ENCODE measurements at places on chromosomes 7 and 10.

- no peak for DNase-seq
Measured at GRCh38 chr7:42960762-42961161, 28.6 kb downstream of the MRPL32 start.

GRCh38 chr7:12685550-12685949, 1.9 kb upstream of the ARL4A start:
- no peak for DNase-seq

DNA sequence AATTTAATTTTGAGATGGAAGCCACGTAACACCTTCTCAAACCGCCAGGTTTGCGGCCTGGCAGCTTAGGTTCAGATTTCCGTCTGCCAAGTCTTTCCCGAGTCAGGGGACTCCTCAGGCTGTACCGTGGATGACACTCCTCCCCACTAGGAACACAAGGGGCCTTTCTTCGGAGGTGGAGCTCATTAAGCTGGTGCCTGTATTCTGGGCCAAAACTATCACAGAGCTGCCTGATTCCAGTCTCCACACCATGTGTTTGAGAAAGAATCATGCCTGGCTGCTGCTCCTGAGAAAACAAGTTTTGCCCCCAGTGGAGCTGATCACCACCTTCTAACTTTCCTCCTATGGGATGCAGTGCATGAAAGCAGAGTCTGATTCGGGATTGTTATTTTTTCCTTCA, 44.8 kb downstream of the TMEM209 start:
- no peak for DNase-seq

GRCh38 chr7:121084256-121084655, 95.7 kb downstream of the CPED1 start:
- no peak for DNase-seq

GRCh38 chr7:34145603-34146002, 240.3 kb downstream of the BMPER start:
- no peak for DNase-seq

DNA sequence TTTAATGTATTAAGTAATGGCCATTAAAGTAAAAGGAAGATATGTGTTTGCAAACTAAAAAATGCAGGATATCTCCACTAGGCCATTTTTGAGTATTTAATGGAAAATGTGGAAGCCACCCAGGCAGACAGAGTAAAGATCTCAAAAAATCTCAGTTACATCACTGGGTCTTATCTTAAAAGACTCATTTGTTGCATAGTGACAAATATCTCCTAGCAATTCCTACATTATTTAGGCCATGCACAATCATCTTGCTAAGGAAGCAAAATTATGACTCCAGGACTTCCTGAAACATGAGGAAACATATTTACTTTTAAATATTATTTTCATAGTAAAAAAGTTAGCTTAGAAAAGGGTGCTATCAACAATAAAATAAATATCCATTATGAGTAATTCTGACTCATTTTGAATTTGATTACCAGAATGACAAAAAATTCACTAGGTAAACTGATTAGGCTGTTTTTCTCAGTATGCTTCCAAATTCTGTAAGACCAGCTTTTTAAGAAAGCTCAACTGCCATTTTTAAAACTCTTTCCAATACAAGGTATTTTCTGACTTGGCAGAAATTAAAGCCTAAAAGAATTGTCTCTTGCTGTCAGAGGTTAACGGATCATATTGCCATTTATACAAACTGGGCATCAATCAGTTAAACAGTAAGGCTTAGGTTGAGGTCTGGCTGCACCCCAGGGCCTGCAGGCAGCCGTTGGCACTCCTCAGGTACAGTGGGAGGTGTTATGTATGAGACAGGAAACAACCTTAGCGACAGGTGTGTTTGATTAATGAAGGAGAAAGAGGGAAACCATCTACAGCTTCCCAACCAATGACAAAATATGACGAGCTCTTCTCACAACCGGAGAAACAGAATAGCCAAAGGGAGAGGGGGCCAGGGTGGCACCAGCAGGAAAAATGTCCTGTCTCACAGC, 31.8 kb downstream of the PCLO start:
- no peak for DNase-seq

- DNase-seq = peak; percentile 91
Measured at GRCh38 chr7:156889089-156889488, 3.9 kb downstream of the LMBR1 start.

DNA sequence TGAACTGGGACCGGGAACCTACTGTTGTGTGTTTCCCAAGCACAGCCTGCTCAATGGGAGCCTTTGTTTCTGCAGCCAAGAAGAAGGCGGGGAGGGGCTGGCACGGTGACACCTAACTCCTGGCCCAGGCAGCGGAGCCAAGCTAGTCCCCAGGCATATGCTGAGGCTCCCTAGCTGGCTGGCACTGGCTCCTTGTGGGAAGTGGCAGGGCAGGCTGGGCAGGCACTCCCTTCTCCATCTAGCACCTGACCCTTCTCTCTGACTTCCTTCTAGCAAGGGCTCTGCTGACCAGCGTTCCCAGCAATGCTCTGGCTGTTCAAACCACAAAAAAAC, 325.0 kb downstream of the PLXNA4 start:
- peak; percentile 64 for DNase-seq

DNA sequence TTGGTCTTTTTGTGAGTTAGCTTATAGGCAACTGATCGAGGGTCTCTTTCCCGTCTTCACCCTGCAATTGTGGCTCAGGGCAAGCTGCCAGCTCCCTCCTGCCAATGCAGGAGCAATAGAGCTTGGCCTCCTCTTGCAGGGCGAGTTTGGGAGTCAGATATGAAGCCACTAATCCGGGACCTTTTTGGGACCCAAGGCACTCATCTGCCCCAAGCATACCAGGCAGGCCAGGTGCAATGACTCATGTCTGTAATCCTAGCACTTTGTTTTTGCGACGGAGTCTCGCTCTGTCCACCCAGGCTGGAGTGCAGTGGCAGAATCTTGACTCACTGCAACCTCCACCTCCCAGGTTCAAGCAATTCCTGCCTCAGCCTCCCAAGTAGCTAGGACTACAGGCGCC, 21.1 kb downstream of the LIMK1 start:
- no peak for DNase-seq

DNA sequence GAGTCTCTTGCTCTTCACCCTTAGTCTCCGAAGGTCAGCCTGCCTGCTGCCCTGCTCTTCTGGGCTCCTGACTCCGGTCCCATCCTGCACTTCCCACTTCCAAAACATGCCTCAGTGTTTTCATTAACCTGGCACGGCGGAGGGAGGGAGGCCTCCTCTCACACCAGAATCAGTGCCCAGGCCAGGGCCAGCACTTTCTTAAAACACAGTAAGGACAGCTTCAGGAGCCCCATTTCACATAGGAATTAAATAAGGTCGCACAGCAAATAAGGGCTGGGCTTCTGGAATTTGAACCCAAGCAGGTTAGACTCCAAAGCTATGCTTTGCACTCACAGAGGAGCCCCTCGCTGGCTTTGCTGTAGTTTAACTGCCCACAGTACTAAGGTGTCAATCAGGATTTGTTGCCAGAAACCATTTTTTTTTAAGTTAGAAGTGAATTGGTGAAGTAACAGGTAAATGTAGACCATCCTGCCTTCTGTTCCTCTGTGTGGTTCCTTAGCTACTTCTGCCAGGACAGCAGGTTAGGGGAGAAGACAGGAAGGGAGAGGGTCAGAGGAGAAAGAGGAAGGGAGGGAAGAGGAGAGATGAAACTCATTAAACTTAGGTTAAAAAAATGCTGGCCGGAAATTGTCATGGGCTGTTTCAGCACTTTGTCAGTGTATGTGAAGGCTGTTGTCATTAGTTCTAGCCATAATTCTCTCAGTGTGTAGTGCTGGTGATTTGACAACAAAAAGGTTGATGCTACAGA, 1.1 kb downstream of the RASSF4 start:
- DNase-seq = no peak

GRCh38 chr7:140607441-140607989, 33.1 kb downstream of the DENND2A start:
- DNase-seq = no peak

DNA sequence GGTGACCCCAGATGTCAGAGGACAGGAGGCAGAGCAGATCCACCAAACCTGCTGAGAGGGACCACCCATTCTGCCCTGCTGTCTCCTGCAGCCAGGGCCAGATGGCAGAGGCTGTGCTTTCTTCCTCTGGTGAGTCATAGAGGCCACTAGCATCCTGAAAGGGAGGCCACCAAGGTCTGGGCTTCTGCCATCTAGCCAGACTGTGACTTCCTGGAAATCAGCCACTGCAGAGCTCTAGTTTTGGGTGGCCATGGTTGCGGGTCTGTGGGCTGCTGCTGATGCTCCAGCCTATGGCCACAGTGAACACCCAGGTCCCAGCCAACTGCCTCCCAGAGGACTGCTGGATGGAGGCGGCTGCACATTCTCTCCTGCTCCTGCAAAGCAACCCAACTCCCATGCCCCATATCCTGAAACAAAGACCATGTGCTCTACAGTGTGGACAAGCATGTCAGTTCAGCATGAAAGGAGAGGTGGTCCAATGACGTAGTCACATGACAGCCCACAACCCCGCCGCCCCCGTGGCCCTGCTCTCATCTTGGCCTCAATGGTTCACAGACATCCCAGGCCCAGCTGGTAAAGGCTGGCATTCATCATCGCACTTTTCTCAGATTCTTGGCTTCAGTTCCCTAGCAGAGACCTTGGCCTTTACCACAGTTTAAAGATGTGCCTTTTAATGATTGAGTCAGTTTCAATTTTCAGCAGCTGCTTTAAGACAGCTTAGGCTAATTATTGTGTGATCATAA, 73.9 kb upstream of the CXCL12 start:
- no peak for DNase-seq

DNA sequence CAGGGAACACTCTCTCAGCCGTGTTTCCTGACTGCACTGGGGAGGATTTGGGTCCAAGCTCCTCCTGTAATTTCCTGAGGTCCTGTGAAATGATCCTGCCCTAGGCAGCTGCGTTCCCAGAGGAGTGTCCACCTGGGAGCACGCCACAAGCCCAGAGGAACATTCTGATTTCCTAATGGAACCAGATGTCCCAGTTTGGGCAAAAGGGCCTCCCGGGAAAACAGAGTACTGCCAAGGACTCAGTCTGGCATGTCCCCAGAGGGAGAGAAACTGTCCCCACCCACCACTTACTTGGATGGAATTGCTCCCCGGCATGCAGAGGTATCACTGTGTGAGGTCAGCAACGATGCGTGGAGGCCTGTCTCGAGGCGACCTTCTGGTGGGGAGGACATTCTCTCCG, 34.5 kb downstream of the ASB13 start:
- DNase-seq = peak; percentile 10

DNA sequence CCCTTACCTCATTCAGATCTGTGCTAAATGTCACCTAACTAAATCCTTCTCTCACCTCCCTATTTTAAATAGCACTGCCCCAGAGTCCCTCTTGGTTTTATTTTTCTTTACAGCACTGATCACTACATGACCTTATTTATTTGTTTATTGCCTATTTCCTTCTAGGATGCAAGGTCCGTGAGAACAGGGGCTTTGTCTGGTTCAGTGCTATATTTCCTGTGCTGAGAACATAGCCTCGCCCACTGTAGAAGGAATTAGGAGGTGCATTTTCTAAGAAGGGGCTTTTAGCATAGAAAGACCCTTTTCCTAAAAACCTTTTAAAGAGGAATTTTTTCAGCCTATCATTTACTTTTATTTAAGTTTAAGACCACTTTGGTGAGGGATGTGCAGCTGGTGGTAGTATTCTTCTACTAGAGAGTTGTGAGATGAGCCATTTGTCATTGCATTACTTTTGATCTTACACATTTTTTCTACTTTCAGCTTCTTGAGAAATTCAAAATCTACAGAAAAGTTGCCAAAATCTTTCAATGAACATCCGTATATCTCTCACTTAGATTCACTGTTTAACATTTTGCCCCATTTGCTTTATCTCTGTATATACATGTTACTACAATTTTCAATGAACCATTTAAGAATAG, 13.5 kb upstream of the PCGF5 start:
- DNase-seq = no peak

DNA sequence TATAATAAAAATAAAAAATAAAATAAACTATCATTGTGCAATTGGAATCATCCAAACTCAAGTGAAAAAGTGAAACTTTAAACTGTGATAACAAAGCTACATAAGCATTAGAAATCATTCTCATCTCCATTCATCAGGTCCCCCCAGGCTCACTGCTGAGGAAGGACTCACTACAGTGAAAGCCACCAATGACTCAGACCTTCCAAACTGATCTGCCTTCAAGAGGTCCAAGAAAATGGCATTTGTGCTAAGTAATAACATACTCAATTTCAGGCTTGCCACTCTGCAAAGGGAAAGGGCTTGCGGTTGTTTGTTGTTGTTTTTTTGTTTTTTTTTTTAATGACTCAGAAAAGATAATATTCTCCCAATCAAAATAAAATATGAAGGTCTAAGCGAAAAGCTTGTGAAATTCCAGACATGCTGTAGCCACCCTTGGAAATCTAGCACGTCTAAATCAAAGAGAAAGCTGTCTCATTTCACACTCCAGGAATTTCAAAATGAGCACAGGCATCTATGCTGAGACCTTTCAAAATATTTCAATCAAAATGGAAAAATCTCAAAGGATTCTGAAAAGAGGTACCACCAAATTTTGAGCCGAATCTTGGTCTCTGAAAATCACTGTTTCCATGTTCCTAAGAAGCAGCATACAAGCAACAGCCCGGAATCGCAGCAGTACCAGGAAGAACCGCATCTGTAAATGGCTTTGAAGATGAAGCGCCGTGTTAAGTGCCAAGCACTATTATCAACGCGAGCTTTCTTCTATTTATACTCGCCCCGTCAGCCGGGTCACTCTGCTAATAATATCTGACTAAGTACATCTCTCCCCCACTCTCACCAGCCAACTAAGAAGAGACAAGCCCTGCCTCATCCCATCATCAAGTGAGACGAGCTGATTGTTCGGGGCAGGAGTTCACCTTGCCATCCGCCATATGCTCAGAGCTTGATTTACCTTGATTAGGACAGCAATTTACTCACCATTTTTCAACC, 13.5 kb downstream of the SFMBT2 start:
- DNase-seq = no peak

GRCh38 chr10:1229116-1229515, 172.9 kb downstream of the WDR37 start:
- peak; percentile 0 for DNase-seq

- DNase-seq = no peak
Measured at GRCh38 chr10:19570120-19570519, 246.1 kb upstream of the PLXDC2 start.

Data from NCI-H2171 treated with DMSO at 0.1 percent for 48 hours (cell line).